ENCODE measurements at places on chromosomes 2 and 18.

- DNase-seq = no peak
Measured at GRCh38 chr18:31773774-31774476, 13.2 kb upstream of the SLC25A52 start.

DNA sequence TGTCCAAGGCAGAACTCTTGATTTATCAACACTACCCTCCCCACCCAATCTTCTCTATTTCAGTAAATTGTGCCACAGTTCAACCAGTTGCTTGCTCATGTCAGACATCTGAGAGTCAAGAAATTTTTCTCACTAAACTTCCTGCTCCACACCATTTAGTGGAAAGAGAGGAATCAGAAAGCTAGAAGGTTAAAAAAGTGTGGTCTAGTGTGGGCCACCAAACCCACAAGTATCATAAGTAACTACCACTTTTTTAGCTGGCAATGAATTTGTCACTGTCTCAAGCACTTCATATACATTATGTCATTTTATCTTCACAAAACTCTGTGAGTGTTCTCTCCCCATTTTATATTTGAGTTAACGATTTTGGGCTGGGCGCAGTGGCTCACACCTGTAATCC is 16.6 kb upstream of the MSTN start:
- DNase-seq = no peak

DNA sequence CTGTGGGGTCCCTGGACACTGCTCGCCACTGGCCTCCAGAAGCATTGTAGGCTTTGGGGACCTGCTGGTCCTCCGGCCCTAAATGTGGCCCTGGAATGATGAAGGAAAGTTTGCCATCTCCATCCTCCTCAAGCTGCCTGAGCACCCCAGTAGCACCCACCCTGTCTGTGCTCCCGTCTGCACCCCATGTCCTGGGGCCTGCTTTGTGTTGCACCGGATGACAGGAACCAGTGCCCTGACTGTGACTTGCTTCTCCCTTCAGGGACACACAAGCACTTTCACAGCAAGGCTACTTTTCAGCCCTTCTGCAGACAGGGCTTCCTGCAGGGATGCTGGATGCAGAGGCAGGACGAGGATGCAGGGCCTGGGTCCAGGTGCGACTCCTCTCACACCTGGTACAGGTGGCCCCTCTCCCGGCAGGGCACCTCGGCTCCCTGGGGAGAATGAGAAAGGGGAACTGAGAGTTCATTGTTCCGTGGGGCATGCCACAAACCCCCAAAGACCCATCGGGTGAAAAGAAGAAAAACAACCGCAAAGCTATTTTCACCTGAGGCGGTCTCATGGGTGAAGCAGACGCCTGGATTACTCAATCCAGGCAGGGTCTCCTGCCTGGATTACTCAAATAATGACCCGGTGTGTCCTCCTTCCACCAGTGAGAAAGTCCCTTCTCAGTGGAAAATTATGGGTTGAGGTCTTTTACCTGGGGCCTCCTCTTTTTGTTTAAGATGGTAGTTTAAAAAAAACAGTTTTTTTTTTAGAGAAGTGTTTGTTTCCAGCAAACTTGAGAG is 74.9 kb downstream of the LONRF2 start:
- no peak for DNase-seq

DNA sequence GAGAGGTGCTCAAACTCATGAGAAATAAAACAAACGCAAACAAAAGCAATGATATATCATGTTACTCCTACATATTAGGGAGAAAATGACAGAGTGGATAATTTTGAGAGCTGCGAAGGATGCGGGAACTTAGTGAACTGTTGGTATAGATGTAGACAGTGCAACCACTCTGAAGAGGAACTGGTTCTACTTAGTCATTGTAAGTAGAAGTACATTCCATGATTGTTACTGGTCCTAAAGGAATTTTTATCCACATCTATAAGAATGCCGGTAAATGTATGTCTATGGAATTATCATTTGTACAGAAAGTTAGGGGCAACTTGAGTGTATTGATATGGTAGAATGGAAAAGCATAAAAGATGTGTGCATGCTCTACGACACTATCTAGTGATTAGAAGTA is 1238.4 kb downstream of the LRP1B start:
- DNase-seq = no peak

DNA sequence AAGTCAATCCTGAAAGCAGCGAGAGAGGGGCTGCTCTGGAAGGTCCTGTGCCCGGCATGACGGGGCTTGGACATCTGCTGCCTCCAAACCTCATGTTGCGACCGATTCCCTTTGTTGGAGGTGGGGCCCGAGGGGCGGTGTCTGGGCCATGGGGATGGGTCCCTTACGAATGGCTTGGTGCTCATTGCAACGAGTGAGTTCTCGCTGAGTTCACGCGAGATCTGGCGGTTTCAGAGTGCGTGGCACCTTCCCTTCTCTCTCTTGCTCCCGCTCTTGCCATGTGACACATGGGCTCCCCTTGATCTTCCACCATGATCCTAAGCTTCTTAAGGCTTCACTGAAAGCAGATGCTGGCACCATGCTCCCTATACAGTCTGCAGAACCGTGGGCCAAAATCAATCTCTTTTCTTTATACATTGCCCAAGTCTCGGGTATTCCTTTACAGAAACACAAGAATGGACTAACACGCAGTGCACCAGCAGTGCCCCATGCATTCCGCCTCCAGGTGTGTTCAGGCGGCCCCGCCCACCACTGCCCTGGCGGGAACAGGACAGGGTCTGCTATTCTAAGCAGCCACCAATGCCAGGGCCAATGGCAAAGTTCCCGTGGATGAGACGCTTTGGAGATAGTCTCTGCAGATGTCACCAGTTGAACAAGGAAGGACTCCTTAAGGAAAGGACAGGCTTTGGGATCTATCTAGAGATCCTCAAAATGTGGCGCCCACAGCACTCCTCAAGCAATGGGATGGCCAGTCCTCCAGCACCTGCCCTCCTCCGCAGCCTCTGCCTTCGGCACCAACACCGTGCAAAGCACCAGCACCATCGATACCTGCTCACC is 63.4 kb downstream of the ZNF516 start:
- DNase-seq = no peak

DNA sequence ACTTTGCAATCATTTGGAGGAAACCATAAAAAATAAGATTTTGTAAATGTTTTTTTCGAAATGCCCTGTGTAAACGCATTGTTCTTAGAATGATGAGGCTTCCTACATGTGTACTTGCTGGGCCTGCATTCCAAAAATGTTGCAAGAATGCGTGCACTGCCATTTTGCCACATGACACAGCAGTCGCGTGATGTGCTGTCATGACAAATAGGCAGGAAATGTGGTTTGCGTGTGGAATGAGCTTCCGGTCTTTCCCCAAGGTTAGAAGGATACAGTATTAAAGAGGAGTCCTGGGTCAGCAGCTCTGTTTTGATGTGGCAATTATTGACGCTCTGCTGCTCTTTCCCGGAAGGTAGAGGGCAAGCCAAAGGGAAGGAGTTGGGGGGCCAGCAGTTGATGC is 18.1 kb upstream of the SERPINB2 start:
- no peak for DNase-seq

DNA sequence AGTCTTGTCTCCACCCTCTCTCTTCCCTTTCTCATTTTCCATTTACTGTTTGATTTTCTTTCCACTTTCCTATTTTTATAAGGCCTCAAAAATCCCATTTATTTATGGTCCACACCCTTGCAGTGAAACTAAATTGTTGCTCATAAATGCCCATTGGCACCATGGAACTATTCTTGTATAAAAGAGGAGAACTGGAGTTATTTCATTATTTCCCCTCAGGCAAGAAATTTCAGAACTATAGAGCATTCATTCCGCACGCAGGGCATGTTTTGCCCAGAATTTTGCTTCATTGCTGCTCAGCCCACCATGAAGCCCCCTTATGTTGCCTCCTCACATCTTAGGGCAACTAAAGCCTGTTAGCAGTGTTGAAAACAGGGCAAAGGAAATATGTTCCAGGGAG is 113.7 kb upstream of the MMADHC start:
- DNase-seq = no peak

DNA sequence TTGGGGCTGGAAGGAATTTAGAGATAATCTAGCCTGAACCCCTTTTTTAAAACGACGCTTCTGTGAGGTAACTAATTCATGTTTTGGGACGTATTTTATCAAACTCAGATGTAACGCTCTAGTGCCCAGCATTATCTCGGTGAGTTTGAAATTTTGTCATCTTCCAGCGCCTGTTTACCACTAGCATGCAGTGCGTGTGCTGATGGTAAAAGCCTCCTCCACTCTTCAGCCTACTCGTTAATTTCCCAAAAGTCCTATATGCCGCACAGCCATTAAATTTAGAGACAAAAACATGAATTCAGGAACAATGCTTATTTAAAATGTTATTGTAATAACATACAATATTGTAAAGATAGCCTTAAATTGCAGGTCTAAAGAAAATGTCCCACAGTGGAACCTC is 2.8 kb downstream of the ZCCHC2 start:
- DNase-seq = no peak

DNA sequence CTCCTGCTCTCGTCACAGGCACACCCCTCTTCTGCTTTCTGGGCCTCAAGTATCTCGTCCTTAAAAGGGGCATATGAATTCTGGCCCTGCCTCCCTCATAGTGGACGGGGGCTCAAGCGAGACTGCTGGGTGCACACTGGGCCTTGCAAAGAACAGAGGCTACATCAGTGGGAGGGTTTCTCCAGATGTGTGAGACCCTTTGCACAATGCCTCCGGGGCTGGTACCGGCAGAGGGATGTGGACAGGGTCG is 25.0 kb downstream of the CRACDL start:
- DNase-seq = no peak

DNA sequence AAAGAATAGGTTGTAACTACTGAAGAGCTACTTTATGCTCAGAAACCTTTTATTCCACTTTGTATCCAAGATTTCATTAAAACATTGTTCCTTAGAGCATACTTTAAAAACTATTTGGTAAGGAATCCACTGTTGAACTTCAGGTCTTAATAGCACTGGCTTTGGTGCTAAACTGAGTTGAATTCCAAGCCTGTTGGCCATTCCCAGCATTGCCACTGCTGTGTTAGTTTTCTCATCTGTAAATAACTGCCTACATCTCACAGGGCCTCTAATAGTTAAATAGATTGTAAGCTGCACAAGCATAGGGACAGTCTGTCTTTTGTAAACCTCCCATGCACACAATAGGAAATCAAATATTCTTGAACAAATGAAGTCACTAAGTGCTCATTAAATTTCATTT is 86.6 kb downstream of the ORC4 start:
- no peak for DNase-seq

DNA sequence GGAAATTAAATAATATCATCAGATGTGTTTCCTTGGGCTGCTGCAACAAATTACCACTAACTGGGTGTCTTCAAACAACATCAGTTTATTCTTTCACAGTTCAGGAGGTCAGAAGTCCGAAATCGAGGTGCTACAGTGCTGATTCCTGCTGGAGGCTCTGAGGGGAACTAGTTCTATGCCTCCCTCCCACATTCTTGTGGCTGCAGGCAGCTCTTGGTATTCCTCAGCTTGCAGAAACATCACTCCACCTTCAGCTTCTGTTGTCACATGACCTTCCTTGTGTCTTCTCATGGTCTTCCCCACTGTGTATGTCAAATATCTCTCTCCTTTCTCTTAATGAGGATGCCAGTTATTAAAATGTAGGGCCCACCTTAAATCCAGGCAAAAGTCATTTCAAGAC is 29.3 kb upstream of the DCC start:
- no peak for DNase-seq

- no peak for DNase-seq
Measured at GRCh38 chr2:36165132-36165531, 190.4 kb upstream of the CRIM1 start.

DNA sequence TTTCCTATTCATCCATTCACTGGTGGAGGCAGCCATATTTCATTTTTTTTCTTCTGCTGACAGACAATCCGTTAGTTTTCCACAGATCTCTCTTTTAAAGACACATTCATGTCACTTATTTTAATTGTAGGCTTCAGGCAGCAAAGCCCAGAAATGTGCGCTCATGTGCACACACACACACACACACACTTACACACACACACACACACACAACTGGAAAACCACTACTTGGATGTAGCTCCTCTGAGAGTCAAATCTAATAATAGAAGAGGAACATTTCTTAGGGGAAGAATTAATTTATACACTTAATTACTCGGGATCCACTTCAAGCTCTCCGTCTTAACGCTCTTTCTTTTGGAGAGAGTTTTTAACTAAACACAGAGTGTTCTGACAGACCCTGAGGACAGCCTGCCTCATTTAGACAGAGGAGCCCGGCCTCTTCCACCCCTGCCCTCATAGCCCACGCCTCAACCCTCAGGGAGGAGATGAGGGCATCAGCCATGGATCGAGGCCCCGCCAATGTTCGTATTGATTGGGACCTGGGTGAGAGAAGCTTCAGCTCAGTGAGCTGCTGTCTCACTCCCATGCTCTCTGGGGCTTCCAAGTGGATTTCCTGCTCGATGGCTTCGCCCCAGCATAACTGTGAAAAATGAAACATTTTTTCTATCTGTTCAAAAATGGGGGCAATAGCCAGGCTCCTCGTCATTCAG is 261.4 kb upstream of the SKOR2 start:
- no peak for DNase-seq

- DNase-seq = no peak
Measured at GRCh38 chr2:228401065-228401912, 219.8 kb upstream of the SPHKAP start.

DNA sequence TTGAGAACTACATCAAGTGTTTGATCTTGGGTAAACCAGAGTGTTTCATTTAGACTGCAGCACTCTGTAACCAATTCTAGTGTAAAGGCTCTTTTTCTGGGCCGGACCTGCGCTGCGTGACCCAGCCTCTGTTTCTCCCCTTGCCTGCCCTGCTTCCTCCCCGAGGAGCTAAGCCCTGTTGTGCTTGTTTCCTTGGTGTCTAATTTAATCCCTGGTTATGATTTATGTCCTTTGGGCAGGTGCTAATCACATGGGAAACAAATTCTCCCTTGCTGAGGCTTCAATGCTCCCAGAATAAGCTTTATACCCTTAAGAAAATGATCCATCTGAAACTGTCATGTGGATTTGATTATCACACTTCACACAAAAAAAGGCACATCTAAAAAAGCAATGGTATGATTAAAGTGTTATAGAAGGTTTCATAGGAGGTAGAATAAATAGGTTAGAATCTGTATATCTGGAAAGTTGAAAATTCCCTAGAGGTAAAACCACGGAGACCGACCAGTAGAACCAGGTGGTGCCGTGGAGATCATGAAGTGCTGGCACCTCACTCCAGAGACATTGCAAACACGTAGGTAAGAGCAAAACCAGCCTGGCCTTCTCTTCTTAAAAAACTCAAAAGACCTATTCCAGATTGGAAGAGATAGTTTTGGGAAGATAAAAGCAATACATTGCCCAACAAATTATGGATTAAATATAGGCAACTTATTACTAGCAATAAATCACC is 31.0 kb upstream of the SLC9A2 start:
- DNase-seq = no peak

GRCh38 chr2:205650931-205651330 is 31.4 kb upstream of the NRP2 start:
- DNase-seq = no peak

- no peak for DNase-seq
Measured at GRCh38 chr2:238080518-238080917, 19.6 kb upstream of the ESPNL start.

- no peak for DNase-seq
Measured at GRCh38 chr2:174344716-174345461, 10.1 kb downstream of the SP9 start.

- no peak for DNase-seq
Measured at GRCh38 chr2:64934530-64934929, 54.7 kb upstream of the SLC1A4 start.

- DNase-seq = no peak
Measured at GRCh38 chr2:212073360-212073759, 465.2 kb downstream of the ERBB4 start.

GRCh38 chr2:46161911-46162310 is 135.3 kb upstream of the EPAS1 start:
- DNase-seq = no peak

- DNase-seq = no peak
Measured at GRCh38 chr2:167718560-167718959, 528.8 kb downstream of the STK39 start.

- no peak for DNase-seq
Measured at GRCh38 chr18:9944805-9945204, 31.0 kb downstream of the VAPA start.
